ENCODE measurements at places on chromosomes 12 and 14.
A peak's percentile ranks its signal among the peaks of the same experiment; 100 is the strongest.

GRCh38 chr14:30115756-30116155, 188.1 kb upstream of the PRKD1 start:
- peak; percentile 67 for DNase-seq

DNA sequence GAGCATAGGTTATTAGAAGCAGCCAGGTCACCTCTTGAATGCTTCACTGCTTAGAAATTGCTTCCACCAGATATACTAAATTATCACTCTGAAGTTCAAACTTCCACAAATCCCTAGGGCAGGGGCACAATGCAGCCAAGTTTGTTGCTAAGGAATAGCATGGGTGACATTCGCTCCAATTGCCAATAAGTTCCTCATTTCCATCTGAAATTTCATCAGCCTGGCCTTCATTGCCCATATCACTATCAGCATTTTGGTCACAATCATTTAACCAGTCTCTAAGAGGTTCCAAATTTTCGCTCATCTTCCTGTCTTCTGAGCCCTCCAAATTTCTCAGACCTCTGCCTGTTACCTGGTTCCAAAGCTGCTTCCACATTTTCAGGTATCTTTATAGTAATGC, 356.1 kb downstream of the DAD1 start:
- DNase-seq: no peak

GRCh38 chr12:12353807-12354206, 3.1 kb upstream of the BORCS5 start:
- no peak for DNase-seq

GRCh38 chr12:24997496-24997895, 48.6 kb upstream of the BCAT1 start:
- no peak for DNase-seq

GRCh38 chr12:89786177-89786810, 77.7 kb upstream of the ATP2B1 start:
- no peak for DNase-seq

DNA sequence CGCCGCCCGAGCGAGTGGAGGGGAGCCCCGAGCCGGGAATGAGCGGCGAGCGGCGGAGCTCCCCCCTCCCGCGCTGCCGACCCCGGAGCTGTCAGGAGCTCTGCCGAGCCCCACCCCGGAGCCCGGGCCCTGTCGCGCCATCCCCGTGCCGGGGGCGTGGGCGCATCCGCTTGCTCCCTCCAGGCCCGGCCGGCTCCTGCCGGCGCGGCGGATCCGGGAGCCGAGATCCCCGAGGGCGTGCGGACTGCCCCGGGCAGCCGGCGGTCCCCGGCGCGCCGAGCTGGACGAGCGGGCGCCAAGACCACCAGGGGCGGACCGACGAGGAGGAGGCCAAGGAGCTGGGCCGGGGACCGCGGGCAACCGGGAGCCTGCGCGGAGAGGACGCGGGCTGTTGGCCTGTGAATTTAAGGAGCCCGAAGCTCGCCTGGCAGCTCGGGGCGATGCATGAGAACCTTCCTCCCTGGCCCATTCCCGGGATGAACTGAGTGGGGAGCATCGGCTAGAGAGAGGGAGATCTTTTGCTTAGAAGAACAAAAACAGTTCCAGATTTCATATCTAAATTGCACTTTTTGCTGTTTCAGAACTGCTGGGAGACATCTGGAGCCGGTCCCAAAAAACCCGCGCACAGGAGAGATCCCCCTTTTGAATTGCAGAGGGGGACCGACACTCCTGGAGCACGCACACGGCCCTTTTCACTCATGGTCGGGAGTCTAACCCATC, 2.0 kb downstream of the PTHLH start:
- DNase-seq: peak; percentile 56

- no peak for DNase-seq
Measured at GRCh38 chr14:28936601-28937000, 170.0 kb downstream of the FOXG1 start.

DNA sequence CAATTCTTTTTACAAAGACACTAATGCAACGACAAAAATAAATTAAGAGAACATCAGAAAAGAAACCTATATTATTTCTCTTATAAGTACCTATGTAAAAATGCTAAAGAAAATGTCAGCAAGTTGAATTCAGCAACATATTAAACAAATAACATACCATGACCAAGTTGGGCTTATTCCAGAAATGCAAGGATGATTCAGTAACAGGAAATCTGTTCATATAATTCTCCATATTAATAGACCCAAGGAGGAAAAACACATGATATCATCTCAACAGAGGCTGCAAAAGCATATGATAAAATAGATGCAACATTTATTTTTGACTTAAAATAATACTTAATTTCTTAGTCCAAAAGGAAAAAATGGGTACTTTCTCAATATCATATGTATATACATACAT, 25.1 kb upstream of the GPHB5 start:
- peak; percentile 50 for DNase-seq

- DNase-seq: peak; percentile 51
Measured at GRCh38 chr12:91009319-91009950, 4.7 kb upstream of the EPYC start.

GRCh38 chr12:46629331-46630229, 196.2 kb downstream of the SLC38A4 start:
- DNase-seq: no peak

DNA sequence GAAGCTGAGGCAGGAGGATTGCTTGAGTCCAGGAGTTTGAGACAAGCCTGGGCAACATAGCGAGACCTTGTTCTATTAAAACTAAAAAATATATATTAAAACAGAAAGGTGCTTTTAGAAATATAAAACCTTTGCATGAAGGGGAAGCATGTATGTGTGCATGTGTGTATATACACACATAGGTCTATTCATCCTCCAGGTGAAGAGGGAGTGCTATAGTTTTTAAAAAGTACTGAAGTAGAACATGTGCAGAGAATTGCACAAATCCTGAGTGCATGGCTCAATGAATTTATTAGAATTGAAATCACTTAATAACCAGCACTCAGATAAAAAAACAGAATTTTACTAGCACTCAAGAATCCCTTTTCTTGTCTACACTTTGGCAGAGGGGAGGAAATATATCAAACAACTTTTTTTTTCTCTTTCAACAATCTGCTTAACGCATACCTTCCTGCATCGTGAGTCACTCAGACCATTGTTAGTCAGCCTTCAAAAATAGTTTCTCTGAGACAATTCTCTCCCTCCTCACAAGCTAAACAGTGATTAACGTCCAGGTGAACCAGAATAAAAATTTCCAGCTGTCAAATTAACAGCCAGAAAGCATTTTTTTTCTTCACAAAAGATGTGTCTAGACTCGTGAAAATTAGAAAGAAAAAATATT, 17.7 kb upstream of the NEDD1 start:
- peak; percentile 55 for DNase-seq

DNA sequence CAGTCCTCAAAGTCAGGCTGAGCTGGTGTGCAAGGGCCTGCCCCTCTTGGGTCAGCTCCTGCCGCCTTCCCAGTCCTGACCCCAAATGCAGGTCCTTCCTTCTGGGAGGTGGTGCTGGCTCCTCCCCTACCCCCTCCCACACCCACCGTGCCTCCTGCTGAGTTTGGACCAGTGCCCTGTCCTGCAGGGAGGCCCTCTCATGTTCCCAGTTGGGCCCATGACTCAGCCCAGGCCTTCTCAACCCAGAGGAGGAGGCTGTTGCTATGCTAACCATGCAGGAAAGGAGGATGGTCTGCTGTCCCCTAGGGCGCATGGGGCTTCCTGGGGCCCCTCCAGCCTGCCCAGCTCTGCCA, 4.4 kb downstream of the ZBTB42 start:
- peak; percentile 93 for DNase-seq

DNA sequence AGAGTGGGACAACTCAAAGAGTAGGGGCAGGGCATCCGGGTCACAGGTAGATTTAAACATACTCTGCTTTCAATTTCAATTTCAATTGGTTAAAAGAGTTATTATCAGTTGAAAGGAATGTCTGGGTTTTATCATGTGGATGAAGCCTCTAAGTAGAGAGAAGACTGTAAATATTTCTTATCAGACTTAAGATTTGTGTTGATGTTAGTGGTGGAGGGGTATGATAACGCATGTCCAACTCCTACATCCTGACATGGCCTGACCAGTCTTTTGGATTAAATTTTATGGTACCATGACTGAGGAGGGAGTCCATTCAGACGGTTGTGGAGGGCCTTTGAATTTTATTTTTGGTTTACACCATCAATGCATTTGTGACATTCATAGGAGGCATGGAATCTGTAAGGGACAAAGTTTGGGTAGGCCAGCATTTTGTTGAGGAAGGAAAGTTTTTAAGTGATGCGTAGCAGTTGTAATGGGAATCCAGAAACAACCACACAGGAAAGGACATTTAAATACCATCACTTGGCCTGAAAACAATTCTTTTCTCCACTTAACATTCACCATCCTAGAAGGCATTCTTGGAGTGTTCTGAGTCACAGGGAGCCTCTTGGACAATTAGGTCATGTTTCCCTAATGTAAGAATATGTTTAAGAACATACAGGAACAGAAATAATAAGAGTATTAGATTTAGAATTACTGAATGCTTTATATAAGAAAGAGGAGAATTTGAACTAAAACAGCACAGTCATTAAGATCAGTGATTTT, 371.9 kb downstream of the ATP23 start:
- DNase-seq: peak; percentile 84

DNA sequence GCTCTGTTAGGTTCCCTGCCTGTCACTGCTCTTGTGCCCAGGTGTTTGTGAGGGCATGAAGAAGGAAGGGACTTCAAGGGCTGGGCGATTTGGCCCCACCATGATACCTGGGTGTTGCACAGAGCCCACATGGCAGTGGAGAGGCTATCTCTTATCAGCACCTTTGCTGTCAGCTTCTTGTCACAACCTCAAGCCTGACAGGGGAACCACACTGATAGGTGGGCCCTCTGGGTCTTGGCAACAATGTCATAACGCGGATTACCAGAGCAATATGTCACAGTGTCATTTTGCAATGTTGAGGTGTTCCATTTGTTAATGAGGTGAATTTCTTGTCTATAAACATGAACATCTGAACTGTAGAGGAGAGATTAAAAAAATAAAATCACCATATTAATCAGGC, 22.9 kb upstream of the CACNA1C start:
- no peak for DNase-seq

DNA sequence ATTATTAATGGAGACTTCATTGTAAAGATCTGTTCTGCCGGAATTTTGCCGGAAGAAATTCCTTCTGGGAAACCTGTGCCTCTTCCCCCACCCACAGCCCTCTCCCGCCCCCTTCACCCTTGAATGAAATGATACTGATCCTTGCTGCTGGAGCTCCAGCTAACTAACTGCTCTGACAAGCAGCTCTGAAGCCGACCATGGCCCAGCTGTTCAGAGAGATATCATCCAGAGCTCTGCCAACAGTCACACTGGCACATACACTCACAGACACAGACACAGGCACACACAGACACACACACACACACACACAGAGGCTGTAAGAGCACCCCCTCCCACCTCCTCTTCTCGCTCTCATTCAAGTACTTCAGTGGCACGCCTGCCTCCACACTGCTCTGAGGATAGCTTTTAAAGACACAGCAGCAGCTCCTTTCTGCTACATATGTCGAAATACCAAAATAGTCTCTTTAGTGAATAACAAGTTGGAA, 88.6 kb downstream of the R3HDM2 start:
- peak; percentile 75 for DNase-seq

DNA sequence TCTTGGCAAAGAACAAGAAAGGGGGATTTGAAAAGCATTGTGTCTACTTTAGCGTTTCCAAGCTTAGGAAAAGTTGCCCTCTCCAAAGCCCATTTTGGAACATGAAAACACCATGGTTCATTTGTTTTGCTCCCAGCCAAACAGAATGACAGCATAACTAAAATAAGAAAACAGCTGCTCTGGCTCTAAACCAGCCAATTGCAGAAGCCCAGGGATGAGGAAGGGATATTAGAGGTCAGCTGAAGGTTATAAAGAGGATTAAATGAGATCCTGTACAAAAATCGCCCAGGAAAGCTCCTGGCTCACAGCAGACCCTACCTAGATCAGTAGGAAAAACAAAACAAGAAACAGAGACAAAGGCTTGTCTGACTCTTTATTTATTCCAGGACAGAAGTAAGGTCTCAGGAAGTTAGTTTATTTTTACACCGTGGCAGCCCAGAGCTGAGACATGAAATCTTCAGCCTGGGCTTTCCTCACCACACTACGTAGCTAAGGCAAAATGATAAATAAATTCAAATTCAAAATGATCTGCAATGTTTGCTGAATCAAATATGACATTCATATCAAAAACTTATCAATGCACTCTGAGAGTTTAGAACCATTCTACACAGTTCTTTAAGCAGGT, 25.9 kb downstream of the SPX start:
- DNase-seq: peak; percentile 44

- no peak for DNase-seq
Measured at GRCh38 chr12:107558141-107558815, 127.3 kb upstream of the PWP1 start.

- DNase-seq: peak; percentile 5
Measured at GRCh38 chr12:123705935-123706334, 6.2 kb upstream of the ATP6V0A2 start.

DNA sequence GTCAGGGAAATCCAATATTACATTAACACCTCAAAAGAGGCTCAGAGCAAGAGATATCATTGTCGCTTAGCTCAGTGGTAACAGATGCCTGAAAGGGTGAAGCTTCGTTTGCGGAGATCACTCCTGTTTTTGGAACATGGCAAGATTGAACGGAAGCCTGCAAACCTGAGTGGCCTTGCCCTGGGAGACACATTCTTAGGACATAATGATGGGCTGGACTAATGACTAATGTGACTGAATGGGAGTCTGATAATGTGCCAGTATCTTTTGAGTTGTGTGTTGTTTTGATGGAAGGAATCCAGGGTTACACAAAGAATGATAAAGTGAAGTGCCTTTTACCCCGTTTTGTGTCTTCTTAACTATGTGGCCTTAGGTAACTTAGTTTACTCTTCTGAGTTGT, 109.3 kb upstream of the IFNG-AS1 start:
- no peak for DNase-seq

DNA sequence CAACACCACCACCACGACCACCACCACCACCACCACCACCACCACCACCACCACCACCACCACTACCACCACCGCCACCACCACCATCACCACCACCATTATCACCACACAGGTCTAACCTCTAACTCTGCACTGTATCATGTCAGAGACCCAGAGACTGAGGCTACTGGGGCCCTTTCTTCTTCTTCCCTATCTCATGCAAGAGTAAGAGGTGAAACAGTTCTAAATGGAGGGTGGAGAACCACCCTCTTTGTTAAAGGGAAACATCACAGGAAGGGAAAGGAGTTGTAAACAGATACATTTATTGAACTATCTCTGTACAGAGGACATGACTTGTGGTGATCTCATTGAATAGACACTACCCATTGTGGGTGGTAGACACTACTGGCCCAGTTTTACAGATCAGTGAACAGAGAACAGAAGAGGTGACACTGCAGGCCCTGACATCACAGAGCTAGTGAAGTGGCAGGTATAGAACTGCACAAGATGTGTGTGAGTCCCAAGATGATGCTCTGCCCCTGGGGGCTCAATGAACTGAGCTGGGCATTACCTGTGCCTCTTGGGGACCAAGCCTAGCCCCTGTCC, 91.6 kb downstream of the FOXN3 start:
- no peak for DNase-seq

- DNase-seq: peak; percentile 25
Measured at GRCh38 chr12:62291864-62292760, 31.9 kb downstream of the USP15 start.

- DNase-seq: no peak
Measured at GRCh38 chr12:20985399-20985798, 145.6 kb upstream of the SLCO1B1 start.

GRCh38 chr12:86613311-86613710, 357.1 kb upstream of the MGAT4C start:
- peak; percentile 56 for DNase-seq

GRCh38 chr14:41362139-41362538, 244.5 kb upstream of the LRFN5 start:
- DNase-seq: no peak

- peak; percentile 96 for DNase-seq
Measured at GRCh38 chr12:26318661-26319068, 123.3 kb downstream of the SSPN start.

- DNase-seq: no peak
Measured at GRCh38 chr14:95192311-95192710, 35.0 kb upstream of the DICER1 start.
